ENCODE measurements at places on chromosomes 7 and 10. TPM values are rescaled to one million over a fixed set of nuclear protein-coding genes. Genes with fewer than 3 reads are reported as not detected.
A peak's percentile ranks its signal among the peaks of the same experiment; 100 is the strongest.

DNA sequence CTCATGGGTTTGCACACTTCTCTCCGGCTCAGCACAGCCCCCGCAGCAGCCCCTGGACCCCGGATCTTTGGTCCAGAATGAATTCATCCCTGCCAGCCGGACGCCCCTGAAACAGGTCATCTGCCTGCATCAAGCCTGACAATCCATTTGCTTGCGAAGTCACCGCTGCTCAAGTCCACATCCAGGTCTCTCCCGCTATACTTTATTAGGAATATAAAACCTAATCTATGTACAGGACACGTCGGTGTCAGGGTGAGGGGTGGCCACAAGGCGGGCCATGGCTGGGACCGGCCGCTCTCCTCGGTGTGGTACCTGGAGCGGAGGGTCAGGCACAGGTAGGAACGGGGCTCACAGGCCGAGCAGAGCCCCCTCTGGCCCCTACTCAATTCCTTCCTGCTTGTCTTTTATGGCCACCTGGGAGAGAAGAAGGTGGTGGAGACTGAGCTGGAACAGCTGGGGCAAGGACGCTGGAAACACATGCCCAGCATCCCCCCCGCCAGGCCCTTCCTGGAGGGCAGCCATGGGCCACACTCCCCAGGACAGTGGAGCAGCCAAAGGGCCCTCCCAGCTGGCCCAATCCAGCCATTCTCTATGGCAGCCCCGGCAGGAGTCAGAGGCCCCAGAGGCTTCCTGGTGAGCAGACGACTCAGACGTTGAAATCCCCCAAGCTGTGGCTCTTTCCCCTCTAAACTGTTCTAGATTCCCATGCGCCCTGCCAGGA is 5.3 kb downstream of the POLR2J start:
- peak; percentile 38 for DNase-seq

- no peak for DNase-seq
These were observed 5.7 kb upstream of the PLAC9 start for GRCh38 chr10:80126876-80127275.

DNA sequence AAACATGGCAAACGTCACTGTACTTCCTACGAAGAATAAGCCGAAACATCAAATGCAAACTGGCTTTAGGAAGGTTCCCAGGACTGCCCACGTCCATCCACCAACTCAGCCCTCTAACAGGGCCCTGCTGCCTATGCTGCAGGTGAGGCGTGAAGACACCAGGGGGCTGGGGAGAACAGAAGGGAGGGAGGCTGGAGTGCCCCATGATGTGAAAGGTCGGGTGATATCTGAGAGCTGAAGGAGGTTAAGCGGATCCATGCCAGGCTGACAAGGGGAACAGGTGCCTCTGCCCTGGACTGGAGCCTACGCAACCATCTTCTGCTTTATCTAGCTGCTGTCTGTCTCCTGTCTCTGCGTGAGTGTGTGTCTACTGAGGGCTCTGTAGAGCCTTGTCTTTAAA is 40.2 kb upstream of the ATP6V0A4 start:
- DNase-seq: no peak

The SORBS1 gene
- 3.7 TPM for total RNA-seq

DNA sequence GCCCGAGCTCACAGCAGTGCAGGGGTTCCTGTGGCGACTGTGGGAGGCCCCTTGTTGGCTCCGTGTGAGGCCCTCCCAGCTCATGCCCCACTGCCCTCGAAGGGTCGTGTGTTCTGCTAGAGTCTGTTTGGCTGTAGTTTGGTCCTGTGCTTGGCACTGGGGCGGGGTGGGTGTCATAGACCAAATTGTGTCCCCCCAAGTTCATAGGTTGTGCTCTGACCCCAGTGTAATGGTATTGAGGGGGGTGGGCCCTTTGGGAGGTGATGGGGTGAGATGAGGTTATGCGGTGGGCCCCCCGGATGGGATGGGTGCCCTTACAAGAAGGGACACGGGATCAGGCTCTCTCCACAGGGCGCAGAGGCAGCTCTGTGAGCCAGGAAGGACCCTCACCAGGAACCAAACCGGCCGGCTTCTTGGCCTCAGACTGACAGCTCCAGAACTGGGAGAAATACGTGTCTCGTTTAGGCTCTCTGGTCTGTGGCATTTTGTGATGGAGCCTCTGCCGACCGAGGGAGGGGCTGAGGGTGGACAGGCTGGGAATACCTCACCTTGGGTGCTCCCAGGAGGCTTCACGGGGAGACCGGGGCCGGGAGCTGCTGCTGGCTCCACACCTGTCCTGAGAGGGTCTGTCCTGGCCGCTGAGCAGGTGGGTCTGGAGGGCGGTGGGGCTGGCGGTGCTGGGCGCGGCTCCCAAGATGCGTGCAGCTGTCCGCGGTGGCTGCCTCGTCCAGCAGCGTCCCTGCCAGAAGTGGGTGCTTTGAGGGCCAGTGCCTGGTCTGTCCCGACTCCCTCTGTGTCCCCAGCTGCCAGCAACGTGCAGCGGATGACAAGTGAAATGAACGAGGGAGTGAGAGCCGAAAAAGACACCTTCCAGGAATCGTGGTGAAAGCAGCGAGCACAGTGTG is 89.4 kb downstream of the INPP5A start:
- DNase-seq: no peak

GRCh38 chr10:93148476-93148875 is 74.8 kb downstream of the CYP26A1 start:
- no peak for DNase-seq

The CALHM1 gene
- not detected for total RNA-seq

DNA sequence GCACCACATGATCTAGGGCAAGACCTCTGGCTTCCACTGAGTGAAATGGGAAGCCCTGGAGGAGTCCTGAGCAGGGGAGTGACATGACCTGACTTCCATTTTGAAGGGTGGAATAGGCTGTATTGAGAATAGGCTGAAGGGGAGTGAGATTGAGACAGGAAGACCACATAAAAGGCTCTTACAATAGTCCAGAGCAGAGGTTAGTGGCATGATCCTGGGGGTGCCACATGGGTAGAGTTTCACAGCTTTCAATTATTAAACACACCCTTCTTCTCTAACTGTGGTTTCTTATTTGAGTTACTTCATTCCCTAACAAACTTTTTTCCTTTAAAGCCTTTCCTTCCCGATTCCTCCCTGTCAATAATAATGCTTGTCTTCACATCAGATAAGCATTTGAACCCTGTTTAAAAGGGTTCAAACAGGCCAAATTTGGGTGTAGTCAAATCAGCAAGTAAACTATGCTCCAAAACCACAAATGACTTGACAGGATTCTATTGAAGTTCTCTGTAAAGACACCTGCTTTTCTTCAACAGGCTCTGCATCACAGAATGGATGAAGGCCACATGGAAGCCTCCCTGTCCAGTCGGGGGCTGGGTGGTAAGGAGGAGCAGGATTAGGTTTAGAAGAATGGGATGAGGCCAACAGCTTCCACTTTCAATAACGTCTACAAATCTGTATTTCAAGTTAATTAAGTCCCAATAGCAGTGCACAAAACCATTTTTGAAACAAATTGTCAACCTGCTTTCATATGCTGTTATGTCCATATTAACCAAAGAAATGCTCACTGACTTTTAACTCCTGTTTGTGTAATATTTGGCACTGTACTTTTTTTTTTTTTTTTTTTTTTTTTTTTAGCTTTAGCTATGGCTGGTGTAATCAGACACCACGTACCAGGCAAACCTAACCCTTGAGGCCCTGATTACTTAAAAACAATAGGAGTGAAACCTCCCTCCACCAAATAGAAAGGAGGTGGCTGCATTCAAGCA is 131.9 kb downstream of the NRCAM start:
- no peak for DNase-seq

The TUBAL3 gene
- not detected for total RNA-seq

GRCh38 chr7:122258971-122259370 is 45.6 kb downstream of the FEZF1 start:
- no peak for DNase-seq

The EXOSC1 gene
- total RNA-seq: 38.3 TPM

The CFAP70 gene
- total RNA-seq: 0.45 TPM

DNA sequence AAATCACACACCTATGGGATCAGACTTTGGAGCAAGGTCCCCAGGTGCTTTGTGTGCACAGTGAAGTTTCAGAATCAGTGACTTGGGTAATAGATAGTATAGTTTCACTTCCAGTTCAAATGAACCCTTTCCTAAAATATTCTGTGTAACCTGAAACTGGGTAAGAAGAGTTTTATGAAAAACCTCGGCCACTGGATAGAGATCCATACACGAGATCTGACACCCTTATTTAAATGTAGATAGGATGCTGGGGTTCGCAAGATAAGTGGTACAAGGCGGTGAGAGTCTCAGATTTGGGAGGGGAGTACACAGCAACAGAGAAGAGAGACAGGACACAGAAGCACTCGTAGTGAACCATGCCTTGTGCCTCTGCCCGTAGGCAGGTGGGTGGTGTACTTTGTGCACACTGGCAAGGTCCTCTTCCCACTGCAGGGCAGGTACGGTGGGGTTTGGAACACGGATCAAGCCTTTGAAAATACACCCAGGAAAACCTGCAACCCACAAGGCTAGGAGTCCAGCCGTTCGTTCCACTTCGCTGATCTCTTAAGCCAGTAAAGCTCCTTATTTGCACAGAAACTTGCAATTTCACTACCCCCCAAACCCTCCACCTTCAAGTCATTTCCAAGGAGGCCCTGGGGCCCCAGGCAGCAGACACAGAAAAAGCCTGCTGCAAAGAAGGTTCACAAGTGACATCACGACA is 162.8 kb downstream of the USP6NL start:
- no peak for DNase-seq

GRCh38 chr7:132536654-132537395 is 39.4 kb downstream of the PLXNA4 start:
- DNase-seq: no peak

The PSMA2 gene
- total RNA-seq: 144 TPM

- DNase-seq: no peak
These were observed 243.9 kb downstream of the ZMYND11 start for GRCh38 chr10:378930-379704.

DNA sequence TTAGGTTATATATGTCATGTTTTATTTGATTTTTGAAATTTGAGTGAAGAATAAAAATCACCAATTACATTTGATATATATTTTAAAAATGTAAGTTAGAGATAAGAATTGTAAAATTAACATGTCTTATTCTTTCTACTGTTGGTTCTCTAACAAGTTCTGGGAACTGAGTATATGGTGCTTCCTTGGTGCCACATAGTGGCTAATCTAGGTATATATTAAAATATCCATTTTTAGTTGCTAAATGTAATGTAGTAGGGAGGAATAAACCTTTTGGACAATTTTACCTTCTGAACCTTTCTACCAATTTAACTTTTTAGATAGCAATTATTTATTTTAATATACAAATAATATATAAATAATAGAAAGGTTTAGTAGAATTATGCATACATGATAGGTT is 17.5 kb downstream of the CFAP69 start:
- peak; percentile 50 for DNase-seq

- no peak for DNase-seq
These were observed 154.0 kb downstream of the CAMK1D start for GRCh38 chr10:12503311-12503710.

The NOS3 gene
- not detected for total RNA-seq

The AGFG2 gene
- 28.0 TPM for total RNA-seq

- DNase-seq: no peak
These were observed 229.7 kb upstream of the PITRM1 start for GRCh38 chr10:3402187-3402751.

DNA sequence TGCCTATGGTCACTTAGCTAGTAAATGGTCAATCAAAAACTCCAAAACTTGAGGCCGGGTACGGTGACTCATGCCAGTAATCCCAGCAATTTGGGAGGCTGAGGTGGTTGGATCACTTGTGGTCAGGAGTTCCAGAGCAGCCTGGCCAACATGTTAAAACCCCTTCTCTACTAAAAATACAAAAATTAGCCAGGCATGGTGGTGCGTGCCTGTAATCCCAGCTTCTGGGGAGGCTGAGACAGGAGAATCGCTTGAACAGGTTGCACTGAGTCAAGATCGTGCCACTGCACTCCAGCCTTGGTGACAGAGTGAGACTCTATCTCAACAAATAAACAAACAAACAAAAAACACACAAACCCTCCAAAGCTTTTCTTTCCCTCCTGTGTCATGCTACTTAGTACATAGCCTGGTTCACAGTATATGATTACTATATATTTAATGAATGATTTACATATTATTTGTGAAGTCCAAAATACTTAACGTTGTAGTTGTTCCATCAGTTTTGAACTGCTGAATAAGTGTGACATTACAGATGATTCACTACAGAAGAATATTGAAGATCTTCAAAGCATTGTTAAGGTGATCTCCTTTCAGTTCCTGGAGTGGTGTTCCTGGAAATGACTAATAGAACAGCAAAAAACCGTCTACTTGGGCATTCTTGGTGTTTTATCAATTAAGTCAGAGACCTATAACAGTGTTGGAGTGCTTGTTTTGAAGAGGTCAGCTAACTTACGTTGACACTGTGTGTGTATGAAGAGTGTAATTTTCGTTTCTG is 72.9 kb downstream of the ADK start:
- peak; percentile 81 for DNase-seq

The BLVRA gene
- 38.5 TPM for total RNA-seq

DNA sequence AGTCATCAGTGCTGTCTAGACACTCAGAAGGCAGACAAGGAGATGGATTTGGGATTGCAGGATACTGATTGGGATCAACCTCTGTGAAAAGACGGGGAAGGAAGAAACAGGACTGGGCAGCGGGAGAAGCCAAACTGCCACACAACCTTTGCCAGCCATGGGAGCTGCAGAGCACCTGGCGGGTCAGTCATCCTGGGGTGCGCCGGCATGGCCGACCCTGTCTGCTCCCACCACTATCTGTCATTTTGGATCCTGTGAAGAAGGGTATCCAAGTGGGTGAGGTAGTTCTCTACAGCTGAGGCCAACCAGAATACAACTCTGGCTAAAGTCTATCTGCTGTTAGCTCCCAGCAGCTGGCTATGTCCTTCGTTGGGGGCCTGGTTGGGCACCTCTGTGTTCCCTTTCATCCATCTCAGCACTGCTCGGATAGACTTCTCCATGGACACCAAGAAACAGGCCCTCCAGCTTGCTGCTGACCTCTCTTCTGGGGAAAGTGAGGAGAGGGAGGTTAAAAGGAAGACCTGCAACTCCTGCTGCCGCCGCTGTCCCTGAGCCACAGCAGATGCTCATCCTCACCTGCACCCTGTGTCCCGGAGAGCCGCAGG is 11.7 kb upstream of the RBM17 start:
- no peak for DNase-seq

DNA sequence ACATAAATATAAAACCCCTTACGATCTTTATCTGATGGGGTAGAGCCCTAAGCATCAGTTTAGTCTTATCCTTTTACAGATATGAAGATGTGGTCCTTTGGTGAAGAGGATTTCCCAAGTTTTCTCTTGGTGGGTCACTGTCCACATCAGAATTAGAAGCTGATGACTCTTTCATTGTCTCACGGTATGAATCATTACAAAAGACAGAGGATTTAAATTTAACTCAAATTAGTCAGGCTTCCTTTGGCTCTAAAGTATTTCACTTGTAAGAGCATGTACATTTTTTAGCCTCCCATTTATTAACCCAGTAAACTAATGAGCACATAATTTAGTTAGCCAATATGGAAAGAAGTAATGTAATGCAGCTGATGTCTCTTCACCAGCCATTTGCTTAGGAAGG is 49.9 kb upstream of the TMEM26 start:
- DNase-seq: peak; percentile 59

GRCh38 chr7:66948480-66949109 is 27.6 kb downstream of the TMEM248 start:
- DNase-seq: no peak

- peak; percentile 96 for DNase-seq
These were observed 23.9 kb upstream of the LEP start for GRCh38 chr7:128217030-128217805.

The HDAC9 gene
- total RNA-seq: 7.1 TPM
